ENCODE measurements at places on chromosomes 7 and 10.

GRCh38 chr10:48614481-48615390 lies 9.9 kb upstream of the ARHGAP22 start:
- no peaks in the 10 kb centered on the region for H3K4me1 ChIP-seq
- no peak overlapping the region for H3K4me3 ChIP-seq
- no peak for DNase-seq
- peaks cover 38% of the 10 kb centered on the region for H3K27me3 ChIP-seq

GRCh38 chr7:75905785-75906604 lies 9.0 kb upstream of the POR start:
- H3K4me1 ChIP-seq: no peaks in the 10 kb centered on the region
- H3K36me3 ChIP-seq: no peaks in the 10 kb centered on the region
- H3K27me3 ChIP-seq: no peaks in the 10 kb centered on the region
- H3K27ac ChIP-seq: no peak overlapping the region
- no peak overlapping the region for H3K4me3 ChIP-seq

- H3K27me3 ChIP-seq: peaks cover 6% of the 10 kb centered on the region
- DNase-seq: no peak
- no peak overlapping the region for H3K27ac ChIP-seq
- H3K4me3 ChIP-seq: no peak overlapping the region
- no peaks in the 10 kb centered on the region for H3K4me1 ChIP-seq
These were observed 82.9 kb downstream of the NPY start for GRCh38 chr7:24366876-24367275.

- H3K27me3 ChIP-seq: no peaks in the 10 kb centered on the region
- H3K27ac ChIP-seq: no peak overlapping the region
- H3K36me3 ChIP-seq: no peaks in the 10 kb centered on the region
- no peak for DNase-seq
- H3K4me1 ChIP-seq: no peaks in the 10 kb centered on the region
These were observed 983.4 kb downstream of the CCSER2 start for GRCh38 chr10:85311613-85312337.
